SK-N-MC (cell line): ENCODE measurements at places on chromosomes 12 and 14.

GRCh38 chr12:22880331-22880730 lies 255.4 kb downstream of the ETNK1 start:
- no peak for DNase-seq

DNA sequence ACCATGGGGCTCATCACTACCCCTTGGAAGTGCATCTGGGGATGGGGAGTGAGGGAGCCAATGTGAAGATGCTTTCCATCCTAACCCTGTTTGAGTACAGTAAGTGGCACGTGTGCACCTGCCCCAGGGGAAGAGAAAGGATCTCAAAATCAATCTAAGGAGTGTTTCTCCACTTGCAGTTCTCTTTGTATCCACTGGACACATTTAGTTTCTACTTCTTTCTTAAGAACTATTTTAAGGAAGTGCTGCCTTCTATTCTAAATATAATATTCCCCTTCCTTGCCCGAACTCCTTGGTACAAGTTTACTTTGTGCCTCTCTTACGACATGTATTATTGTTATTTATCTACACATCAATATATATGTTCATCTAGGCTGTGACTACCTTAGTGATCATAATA lies 73.8 kb downstream of the TTC6 start:
- DNase-seq: no peak

GRCh38 chr12:43162138-43162537 lies 389.9 kb downstream of the ADAMTS20 start:
- no peak for DNase-seq

GRCh38 chr14:24224618-24225071 lies 7.5 kb downstream of the NEDD8 start:
- DNase-seq: no peak

- DNase-seq: peak; percentile 45
Observed at GRCh38 chr12:65894624-65895390, 70.5 kb downstream of the HMGA2 start.

DNA sequence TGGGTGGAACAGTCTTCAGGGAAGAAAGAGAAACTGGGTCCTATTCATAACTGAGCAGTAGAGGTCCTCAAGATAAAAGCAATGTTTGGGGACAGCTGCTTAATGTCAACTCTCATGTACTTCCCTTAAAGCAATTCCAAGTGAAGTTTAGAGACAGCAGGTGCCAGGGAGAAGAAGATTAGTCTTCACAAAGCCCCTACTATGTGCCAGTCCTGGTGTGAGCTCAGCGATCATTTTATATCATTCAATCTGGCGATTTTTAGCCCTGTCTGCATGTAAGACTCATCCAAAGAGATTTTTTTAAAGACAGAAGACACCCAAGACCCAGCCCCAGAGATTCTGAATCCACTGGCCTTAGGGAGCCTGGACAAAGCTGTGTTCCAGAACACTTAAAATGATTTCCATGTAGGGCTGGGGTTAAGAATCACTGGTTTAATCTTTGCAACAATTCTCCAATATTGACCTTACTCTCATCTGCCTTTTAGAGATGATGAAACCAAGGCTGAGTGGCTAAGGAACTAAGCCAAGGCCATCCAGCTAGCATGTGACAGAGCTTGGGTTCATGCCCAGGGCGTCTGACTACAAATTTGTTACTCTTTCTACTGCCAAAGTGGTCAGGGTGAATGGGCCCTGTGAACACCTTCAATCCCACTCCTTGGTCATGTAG lies 404.5 kb upstream of the TBX3 start:
- DNase-seq: no peak

GRCh38 chr12:107519906-107520859 lies 165.4 kb upstream of the PWP1 start:
- DNase-seq: no peak

- no peak for DNase-seq
Observed at GRCh38 chr12:68871921-68872320, 61.0 kb downstream of the CPM start.

DNA sequence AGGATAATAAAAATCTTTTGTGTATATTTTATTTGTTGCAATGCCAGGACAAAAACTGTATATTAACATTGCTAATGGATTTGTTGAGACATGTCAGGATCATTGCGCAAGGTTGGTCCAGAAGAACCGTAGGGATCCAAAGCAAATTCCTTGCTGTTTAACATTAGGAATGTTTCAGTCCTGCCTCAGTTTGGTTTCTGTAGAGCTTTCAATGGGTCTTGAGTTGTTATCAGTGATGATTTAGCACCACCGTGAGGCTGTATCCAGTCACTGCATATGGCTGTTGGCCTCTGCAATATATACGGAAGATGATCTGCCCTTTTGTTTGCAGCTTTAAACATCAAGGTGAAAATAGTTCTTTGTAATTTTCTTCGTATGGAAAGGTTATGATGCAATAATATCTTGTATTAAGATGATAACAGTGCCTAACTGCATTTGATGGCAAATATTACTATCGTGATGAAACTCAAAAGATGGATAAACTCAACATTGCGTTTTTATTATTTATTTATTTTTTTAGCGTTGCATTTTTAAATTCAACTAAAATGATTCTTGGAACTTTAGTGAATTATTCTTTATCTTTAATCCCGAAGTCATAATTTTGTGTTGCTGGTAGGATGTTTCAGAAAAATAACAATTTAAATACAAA lies 231.2 kb downstream of the AKAP6 start:
- DNase-seq: peak; percentile 34

GRCh38 chr12:122979908-122980182 lies 636 bp upstream of the ARL6IP4 start:
- DNase-seq: no peak

DNA sequence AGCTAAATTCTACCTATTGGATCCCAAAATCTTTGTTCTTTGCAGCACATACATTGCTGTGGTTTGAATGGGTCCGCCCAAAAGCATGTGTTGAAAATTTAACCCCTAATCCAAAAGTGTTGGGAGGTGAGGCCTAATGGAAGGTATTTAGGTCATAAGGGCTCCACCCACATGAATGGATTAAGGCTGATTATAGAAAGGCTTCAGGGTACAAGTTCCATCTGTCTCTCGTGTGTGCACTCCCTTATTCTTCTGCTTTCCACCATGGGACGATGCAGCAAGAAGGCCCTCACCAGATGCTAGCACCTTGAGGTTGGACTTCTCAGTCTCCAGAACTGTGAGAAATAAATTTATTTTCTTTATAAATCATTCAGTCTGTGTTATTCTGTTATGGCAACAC lies 190.9 kb downstream of the SOX5 start:
- no peak for DNase-seq

DNA sequence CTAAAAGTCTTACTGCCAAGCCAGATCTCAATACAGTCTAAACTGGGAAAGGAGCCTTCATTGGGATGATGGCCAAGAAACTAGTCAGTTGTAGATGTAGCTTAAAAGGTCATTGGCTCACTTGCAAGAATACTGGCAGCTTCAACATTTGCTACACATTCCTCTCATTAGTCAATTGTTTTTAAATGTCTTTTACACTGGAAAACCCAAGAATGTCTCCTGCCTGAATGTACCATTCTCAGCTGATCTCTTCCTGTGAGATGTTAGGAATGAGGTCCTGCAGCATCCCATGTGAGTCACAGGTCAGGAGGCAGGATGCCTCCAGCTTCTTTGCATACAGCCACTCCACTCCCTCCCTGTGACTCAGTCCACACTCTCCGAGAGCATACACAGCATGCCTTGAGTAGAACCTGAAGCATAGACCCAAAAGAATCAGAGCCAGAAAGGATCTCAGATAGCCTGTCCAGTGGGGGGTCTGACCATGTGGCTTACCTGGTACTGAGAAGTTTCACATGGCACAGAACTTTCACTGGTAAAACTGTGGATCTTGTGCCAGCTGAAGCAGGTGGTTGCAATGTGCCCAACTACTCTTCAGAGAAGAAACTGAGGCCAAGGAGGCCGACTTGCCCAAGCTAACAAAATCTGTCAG lies 56.0 kb upstream of the HECTD1 start:
- no peak for DNase-seq

- no peak for DNase-seq
Observed at GRCh38 chr14:99322731-99323599, 51.0 kb upstream of the BCL11B start.
